Stimulated activated CD4-positive, alpha-beta T cell treated with anti-CD3 and anti-CD28 coated beads, Interleukin-15, amount 100 ng/mL, for 48 hours (primary cell): ENCODE measurements at places on chromosomes 4 and X.

DNA sequence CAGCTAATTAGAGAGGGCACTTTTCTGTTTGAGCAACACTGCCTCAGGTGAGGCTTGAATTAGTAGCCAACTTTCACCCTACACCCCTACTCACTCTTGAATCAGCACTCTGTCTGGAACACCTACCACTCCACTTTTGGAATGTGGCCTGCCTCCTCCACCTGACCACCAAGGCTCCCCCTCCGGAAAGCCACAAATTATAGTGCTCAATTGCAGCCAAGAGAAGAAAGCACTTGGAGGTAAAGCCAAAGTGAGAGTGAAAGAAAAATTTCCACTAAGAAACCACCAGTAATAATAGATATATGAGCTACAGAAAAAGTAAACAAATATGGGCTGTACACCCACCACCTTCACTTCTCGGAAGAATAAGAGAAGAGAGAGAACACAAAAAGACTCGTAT lies 41.1 kb downstream of the PPP3CA start:
- no peak for DNase-seq

DNA sequence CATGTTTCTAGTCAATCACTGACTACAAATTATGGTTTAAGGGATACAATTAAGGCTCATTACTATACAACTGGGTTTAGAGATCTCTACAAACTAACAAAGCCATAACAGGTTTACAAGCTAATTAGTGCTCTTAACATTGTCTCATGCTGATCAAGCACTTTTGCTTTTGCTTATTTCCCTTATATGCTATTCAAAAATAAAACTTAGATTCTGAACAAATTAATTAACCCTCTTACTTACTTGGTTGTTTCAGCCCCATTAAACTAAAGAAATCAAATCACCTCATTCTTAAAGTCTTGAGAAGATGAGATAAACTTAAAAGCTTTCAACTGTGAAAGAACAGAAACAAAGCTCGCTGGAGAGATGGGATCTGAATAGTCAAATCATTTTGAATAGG lies 2024.5 kb upstream of the ADGRL3 start:
- no peak for DNase-seq

GRCh38 chr4:6343939-6344408 lies 74.3 kb downstream of the WFS1 start:
- no peak for DNase-seq

DNA sequence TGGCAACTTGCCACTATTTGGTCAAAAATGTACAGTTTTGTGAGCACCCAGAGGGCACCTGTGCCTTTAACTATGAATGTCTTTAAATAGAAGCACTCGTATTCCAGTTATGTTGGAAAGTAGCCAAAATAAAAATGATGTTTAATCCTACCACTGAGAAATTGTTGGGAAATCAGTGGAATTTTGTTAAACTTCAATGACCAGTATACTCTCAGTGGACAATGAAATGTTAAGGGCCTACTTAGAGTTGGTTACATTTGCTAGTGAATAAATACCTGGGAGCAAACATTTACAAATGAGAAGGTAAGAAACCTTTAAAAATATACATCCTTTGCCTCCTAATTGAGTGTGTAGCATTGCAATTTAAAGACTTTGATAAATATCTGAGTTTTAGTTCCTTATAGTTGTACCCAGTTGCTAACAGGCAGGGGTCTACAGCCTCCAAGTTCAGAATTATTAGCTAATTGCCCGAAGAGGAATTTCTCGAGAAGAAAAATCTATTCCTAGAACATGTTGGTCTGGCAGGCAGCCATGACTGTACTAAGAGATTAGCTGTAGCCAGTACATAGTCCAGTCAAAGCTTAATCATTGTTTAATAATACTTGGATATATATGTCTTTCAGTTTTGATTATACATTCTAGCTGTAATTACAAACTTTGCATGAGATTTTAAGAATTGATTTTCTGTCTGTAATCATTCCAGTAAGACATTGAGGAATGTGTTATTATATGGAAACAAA lies 93.2 kb downstream of the IL1RAPL2 start:
- DNase-seq, result no peak

DNA sequence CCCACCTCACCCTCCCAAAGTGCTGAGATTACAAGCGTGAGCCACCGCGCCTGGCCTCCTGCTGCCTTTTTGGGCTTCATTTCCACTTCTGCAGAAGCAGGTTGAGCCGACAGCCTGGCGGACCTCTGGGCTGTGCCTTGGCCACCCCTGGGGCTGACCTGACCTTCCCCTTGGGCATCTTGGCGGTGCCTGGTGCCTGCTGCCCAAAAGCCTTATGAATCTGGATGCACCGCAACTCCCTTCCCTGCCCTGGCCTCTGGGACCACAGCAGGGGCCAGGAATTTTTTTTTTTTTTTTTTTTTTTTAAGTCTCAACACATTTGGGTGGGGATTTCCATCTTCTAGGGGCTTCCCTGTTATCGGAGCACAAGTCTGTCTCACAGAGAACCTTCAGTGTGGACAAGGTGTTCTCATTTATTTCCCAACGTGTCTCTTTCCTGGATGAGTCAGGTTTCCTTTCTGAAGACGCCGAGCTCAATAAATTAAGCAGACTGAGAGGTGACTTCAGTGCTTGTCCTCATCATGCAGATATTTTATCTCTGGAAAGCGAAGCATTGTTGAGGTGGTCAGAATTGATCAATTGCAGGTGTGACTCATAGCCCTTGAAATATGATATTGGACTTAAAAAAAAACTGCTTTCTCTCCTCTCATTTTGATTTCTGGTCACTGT lies 79.7 kb downstream of the SHROOM2 start:
- DNase-seq, result no peak

- DNase-seq, result no peak
Measured at GRCh38 chrX:38102875-38103274, 96.5 kb downstream of the SYTL5 start.
